GM04504 (cell line): ENCODE measurements at places on chromosomes 12 and 14.
A peak's percentile ranks its signal among the peaks of the same experiment; 100 is the strongest.

DNA sequence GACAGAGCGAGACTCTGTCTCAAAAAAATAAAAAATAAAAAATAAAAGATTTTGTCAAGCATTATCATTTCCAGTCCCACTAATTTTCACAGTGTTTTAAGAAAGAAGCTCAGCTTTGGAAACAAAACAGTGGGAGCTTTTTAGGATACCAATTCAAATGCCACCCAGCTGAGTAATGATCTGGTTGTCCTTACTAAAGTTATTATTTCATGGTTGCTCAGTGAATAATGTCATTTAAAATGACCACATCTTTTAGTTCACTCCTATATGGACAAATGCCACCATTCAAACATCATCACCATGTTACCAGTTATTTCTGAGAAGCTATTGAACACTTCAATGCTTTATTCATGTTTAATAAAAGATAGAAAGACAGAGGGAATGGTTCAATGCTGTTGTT lies 365.0 kb downstream of the CCER1 start:
- peak; percentile 6 for DNase-seq

DNA sequence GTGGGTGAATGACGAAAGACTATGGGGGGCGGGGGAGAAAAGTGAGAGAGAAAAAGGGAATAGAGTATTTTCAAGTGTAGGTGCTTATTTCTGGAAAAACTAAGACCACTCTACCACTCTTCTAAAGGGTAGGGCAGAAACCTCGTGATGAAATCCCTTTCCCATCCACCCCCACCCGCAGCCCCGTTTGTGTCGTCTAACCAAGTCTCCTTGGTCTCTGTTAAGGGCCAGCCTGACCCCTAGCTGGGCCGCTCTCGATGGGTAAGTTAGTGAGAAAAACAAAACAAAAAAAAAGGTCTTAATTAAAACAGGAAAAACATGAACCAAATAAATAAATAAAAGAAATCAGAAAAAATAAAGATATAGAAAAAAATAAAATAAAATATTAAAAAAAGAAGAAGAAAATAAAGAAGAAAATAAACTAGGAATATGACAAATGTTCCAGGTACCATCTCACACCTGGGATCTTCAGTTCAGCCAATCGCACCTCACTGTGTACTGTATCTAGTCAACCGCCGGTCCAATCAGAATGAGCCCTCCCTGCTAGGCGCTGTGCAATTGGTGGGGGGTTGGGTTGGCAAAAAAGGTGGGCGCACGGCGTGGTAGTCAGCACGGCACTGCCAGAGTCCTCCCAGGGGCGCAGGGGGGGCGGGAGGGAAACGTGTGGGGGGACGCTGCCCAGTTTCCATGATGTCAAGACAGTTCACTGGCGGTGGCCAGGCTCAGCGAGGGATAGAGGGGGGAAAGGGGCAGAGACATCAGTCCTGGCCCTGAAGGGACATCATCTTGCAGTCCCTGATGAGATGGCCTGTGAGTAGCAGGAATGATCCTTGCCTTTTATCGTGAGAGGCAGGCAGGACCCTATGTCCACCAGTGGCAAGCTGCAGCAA lies 9.8 kb upstream of the CDH24 start:
- DNase-seq, result no peak

DNA sequence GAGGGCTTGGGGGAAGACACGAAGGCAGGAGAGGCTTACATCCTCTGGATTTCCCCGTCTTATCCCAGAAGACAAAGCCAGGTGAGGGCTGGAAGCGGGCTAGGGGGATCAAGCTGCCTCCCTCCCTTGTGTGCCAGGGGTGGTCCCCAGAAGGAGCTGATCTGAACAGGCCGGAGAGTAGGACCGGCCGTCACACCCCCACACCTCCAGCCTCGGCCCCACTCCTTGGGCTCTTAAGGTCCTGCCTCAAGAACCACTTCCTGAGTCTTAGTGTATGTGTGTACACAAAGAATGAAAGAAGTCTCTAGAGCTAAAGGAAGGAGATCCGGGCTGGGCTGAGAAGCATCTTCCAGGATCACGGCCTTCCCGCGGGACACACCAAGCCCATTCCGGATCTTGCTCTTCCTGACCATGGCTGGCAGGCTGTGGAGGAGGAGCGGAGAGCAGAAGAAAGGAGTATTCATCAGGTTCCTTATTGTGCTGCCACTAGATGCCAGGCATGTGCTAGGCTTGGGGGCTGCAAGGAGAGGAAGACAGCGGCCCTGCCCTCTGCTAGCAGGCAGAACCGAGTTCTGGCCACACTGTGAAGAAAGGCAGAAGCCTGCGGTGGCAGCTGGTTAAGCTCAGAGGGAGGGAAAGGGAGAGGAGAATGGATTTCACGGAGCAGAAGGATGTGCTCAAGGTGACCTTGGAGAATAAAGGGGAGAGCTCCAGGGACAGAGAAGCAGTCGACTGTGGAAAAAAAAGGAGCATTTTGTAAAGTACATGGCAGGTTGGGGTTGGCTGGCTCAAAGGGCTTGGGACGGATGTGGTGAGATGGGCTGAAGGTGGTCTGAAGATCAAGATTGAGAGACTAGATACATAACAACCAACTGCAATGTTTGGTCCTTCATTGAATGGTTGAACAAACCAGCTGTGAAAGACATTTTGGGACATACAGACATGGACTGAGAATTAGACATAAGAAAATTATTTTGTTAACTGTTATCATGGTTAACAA lies 1.3 kb upstream of the CD63 start:
- no peak for DNase-seq

DNA sequence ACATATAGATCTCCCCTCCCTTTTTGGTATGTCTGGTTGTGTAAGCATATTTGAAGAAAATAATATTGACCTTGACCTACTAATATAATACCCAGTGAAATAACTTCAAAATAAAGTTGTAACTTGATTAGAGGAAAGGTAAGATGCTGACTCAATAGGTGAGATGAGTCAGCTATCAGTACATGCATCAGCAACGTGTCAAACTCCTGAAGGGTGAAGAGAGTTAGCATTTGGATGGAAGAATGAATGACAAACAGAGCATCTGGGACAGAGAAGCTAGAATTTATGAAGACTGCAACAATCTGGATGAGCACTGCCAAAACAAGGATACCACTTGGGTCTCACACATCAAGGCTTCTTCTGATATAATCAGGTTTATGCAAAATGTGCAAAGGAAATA lies 74.9 kb downstream of the PPP2R5E start:
- no peak for DNase-seq

DNA sequence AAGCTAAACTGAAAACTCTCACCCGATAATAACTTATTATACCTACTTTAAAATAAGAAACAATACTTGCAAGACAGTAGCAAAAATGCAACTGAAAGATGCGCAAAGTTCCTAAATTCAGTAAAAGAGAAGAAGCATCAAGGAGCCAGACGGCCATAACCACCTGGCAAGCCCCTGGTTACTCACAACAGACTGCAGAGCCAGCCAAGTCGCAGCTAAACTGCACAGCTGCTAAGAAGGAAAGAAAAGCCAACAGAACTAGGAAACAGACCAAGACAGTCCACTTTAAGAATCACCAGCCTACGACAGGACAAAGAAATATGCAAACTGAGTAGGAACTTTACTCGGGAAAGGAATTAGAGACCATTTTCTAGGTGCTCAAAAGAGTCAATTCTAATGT lies 127.9 kb downstream of the TMTC1 start:
- no peak for DNase-seq

- peak; percentile 57 for DNase-seq
These were observed 11.6 kb downstream of the FGD6 start for GRCh38 chr12:95205685-95206084.

DNA sequence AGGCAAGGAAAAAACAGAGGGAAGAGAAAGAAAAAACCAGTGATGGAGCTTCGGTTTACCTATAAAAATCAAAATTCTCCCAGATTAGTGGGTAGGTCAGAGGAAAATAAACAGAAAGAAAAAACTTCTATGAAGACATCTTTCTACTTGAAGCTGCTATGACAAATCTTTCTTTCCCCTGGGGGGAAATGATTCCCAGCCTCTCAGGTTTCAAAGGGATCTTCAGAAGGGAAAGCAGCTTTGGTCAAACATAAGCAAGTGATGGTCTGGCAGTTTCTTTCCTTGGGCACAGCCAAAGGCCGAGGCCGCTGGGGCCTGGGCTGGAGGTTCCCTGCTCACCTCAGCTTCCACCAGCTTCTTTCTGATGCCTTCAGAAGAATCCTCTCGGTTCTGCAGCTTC lies 104.5 kb downstream of the PRKAB1 start:
- no peak for DNase-seq

DNA sequence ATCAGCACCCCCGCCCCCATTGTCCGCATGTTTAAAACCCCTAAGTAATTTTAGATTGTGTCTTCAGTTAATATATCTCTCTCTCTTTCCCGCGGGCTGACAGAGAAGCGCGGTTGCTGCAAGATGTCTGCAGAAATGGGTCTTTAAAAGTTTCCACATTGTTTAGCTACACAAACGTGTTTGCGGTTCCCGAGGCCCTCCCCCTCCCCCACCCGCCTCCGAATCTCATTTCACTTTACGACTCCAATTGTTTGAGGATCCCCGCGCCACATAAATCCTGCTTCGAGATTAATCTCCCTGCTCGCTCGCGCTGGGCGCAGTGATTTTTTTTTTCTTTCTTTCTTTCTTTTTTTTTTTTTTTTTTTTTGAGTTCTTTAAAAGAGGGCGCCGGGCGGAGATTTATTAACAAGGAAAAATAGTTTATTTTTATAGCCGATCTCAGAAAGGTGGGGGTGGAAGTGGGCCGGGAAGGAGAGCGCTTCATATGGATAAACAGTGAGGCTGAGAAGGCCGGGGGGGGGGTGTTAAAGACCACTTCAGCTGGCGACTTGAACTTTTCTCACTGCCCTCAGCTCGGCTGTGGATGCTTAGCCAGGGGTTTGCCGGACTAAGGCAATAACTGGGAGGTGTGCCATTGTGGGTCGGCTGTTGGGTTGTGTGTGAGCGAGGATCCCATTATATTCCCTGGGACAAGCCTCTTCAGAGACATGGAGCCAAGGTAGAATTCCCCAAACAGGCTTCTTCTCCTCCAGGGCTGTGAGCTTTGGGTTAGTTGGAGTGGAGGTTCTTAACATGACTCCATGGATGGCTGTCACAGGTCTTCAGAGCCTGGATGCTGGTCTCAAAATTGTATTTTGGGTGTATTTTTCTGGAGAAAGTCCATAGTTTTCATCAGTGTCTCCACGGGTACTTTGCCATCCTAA lies 39.7 kb upstream of the TBX5 start:
- no peak for DNase-seq

DNA sequence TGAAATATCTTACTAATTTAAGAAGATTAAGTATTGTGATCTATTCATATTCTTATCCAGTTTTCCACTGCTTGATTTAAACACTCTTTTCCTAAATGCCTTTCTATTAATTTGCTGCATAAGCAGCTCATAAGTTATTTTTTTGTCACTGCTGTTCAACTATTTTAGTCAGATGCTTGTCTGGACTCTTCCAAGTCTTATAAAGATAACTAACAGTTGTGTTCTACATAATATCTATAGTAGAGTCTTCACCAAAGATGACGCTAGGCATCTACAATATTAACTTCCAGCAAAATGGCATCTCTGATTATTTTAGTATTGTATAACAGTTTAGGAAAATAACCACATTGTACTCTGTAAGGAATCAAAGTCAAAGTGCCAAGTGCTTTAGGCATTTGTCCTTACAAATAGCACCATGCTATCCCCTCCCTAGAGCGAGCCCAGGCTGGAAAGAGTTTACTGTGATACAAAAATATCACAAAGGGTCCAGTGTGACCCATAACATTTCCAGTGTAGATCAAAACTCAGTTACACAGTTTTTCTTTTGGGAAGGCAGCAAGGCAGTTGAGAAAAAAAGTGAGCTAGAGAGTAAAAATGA lies 98.2 kb downstream of the DENND5B start:
- DNase-seq, result no peak

GRCh38 chr12:31773223-31773750 lies 44.5 kb upstream of the AMN1 start:
- no peak for DNase-seq

GRCh38 chr12:105585107-105585506 lies 254.6 kb downstream of the C12orf75 start:
- DNase-seq, result no peak

- no peak for DNase-seq
These were observed 33.8 kb downstream of the DMAC2L start for GRCh38 chr14:50345846-50346422.

GRCh38 chr12:106976668-106977067 lies 10.3 kb downstream of the MTERF2 start:
- no peak for DNase-seq

- DNase-seq, result no peak
These were observed 5.6 kb downstream of the CLEC14A start for GRCh38 chr14:38250331-38250730.

DNA sequence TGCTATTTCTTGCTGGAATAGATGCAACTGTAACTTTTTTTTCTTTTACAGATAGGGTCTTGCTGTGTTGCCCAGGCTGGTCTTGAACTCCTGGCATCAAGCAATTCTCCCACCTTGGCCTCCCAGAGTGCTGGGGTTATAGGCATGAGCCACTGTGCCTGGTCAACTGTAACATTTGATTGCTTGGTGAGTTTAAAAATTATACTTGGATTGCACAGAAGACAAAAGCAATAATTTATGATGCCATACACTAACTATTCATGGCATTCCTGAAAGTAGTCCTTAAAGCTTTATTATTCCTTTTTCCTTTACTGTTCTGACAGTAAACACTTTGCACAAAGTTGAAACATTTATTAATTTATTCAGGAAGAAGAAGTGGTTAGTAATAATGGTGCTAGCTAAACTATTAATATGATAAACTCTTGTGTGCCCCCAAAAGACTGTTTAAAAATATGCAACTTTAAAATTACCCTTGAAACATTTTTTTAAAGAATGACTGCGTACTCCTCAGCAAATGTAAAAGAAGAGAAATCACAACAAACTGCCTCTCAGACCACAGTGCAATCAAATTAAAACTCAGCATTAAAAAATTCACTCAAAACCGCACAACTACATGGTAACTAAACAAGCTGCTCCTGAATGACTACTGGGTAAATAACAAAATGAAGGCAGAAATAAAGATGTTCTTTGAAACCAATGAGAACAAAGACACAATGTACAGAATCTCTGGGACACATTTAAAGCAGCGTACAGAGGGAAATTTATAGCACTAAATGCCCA lies 8.3 kb downstream of the PTPRB start:
- DNase-seq, result no peak

DNA sequence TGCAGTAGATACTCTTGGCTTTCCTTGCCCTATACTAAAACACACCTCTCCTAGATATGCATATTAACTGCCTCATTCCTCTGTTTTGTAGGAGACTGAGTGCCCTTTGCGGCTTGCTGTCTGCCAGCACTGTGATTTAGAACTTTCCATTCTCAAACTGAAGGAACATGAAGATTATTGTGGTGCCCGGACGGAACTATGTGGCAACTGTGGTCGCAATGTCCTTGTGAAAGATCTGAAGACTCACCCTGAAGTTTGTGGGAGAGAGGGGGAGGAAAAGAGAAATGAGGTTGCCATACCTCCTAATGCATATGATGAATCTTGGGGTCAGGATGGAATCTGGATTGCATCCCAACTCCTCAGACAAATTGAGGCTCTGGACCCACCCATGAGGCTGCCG lies 15.4 kb downstream of the TRAFD1 start:
- DNase-seq, result no peak

GRCh38 chr12:27979145-27979544 lies 6.6 kb upstream of the PTHLH start:
- DNase-seq, result no peak

GRCh38 chr12:94225947-94226630 lies 77.7 kb downstream of the PLXNC1 start:
- no peak for DNase-seq
